Right renal pelvis (tissue), 4 donors: ENCODE measurements at places on chromosomes 6 and 20.

DNA sequence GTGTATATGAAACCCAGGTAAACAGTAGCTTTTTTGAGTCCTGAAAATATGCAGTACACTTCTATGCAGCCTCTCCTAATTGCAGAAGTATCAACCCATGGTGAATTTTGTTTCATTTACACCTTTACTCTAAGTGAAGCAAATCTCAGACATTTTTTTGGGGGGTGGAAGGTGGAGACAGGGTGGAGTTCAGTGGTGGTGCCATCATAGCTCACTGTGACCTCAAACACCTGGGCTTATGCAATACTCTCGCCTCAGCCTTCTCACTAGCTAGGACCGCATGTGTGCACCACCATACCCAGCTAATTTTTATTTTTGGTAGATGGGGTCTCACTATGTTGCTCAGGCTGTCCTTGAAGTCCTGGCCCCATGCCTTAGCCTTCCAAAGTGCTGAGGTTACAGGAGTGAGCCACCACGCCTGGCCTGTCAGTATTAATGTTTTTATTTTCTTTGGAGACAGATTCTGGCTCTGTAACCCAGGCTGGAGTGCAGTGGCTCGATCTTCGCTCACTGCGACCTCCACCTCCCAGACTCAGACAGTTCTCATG lies 80.3 kb downstream of the JARID2 start:
- no peak for DNase-seq

DNA sequence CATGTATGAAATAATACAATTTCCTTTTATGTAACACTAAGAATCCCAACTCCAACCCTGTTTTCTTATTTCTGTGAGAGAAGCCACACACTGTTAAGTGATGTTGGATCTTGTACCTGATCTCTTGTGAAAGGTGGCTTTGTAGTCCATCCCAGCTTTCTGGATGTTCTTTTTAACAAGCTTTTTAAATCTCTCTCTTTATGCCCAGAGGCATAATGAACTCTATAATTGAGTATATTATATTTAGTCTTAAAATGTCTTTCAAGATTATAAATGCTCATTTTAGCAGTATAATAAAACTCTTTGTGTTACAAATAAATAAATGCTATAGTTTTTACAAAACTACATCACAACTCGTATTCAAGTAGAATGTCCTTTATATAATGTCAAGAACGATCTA lies 922.1 kb downstream of the EPHA7 start:
- DNase-seq, result no peak

GRCh38 chr6:47034926-47035325 lies 7.2 kb downstream of the ADGRF1 start:
- peak; percentile 85 for DNase-seq

GRCh38 chr20:51335329-51335841 lies 207.1 kb downstream of the NFATC2 start:
- no peak for DNase-seq

DNA sequence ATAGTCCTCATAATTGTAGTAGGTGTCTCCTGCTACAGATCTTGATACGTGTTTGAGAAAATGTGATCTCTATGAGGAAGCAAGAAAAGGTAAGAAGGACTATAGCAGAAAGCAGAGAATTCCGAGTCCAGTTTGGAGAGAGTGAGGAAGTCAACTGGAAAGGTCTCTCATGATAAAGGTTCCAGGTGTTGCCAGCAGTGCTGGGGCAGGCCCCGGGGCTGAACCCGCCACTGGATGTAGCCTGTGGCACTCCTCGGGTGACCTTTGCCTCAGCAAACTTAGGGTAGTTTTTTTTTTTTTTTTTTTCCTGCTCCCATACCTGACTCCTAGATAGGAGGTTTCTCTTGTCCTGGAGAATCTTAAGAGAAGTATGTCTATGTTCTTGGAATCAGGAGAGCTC lies 62.8 kb downstream of the FAM120B start:
- no peak for DNase-seq
